Stomach (tissue), 19 donors: ENCODE measurements at places on chromosomes 1 and 21. TPM values are rescaled to one million over a fixed set of nuclear protein-coding genes. Genes with fewer than 3 reads are reported as not detected.

The AMY1C gene
- total RNA-seq, result not detected

The GBP2 gene
- total RNA-seq, result 67.0 TPM

The WRAP73 gene
- 3.5 TPM for total RNA-seq

The LBR gene
- 159 TPM for total RNA-seq

The NEK2 gene
- total RNA-seq, result not detected

The ZNF695 gene
- not detected for total RNA-seq

The PLEKHG5 gene
- total RNA-seq, result 41.4 TPM

The CELA3A gene
- 17.2 TPM for total RNA-seq

The TEX38 gene
- total RNA-seq, result not detected

The CD52 gene
- total RNA-seq, result 15.2 TPM

The ARPC5 gene
- total RNA-seq, result 99.1 TPM

The TTC22 gene
- 27.4 TPM for total RNA-seq

The DMBX1 gene
- not detected for total RNA-seq

The ACOT11 gene
- 39.1 TPM for total RNA-seq

The NOS1AP gene
- total RNA-seq, result 3.7 TPM

The GJA8 gene
- not detected for total RNA-seq

The CLIC6 gene
- 3.8 TPM for total RNA-seq

The ATF6 gene
- total RNA-seq, result 54.3 TPM

The WDR64 gene
- not detected for total RNA-seq

The ADAM30 gene
- not detected for total RNA-seq

The CCDC27 gene
- not detected for total RNA-seq

The ZRANB2 gene
- total RNA-seq, result 68.3 TPM

The SHE gene
- total RNA-seq, result 0.87 TPM

The CD48 gene
- 0.58 TPM for total RNA-seq

The CD2 gene
- total RNA-seq, result 5.8 TPM

The RC3H1 gene
- 49.0 TPM for total RNA-seq

The CCDC30 gene
- total RNA-seq, result 2.0 TPM
